ENCODE measurements at places on chromosomes 5 and 9.

GRCh38 chr5:79924936-79925893 is 65.8 kb downstream of the MTX3 start:
- DNase-seq: no peak

DNA sequence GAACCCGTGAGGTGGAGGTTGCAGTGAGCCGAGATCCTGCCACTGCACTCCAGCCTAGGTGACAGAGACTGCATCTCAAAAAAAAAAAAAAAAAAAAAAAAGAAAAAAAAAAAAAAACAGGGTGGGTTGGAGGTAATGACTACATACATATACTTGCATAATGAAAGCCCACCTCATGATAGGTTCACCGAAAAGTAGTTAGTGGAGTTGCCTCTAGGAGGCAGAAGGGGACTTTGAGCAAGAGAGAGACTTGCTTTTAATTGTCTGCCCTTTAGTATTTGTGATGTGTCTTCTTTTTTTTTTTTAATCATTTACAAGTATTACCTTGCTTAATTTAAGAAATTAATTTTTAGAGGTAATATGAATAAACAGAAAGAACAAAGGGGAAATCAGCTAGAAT is 99.8 kb downstream of the PPARGC1B start:
- no peak for DNase-seq

DNA sequence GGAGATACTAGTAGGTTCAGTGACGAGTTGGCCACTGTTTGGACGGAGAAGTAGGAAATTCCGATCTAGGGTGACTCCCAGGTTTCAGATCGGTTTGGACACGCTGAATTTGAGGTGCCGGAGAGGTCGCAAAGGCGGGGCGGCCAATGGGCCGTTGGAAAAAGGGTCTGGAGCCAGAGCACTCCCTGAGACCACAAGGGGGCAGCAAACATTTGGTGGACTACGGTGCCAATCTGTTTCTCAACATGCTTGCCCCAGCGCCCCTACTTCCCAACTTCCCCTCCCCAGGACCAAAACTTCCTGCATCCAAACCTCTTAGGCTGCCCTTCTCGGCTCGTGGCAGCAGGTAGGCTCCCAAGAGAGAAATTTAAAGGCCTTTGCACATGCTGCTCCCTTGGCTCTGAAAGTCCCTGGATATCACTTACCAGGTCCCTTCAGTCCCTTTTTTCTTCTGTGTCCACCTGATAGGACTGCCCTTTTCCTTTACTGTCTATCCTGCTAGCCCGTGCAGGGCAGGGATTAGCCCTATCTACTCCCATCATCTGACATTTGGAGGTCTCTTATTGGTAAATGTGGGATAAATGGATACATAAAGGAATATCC is 992 bp upstream of the RPP25L start:
- DNase-seq: peak; percentile 69

GRCh38 chr5:171895081-171895480 is 109.5 kb downstream of the SMIM23 start:
- DNase-seq: no peak

DNA sequence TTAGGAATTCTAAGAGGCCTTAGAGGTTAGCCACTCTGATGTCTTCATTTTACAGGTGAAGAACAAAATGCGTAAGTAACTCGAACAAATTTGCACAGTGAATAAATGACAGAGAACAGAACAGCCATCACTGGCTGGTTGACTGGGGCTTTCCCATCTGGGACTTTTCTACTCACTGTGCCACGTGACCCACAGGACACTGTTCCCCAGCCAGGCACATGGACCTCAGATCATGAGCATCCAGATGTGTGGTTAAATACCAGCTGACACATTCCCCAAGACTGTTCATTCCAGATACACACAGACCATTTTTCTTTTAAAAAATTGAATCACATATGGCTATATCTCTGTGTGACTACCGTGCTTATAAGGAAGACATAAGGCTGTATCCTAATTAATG is 25.8 kb upstream of the MED10 start:
- DNase-seq: no peak

- DNase-seq: no peak
Observed at GRCh38 chr5:179954434-179954833, 46.7 kb upstream of the TBC1D9B start.

GRCh38 chr5:43555895-43556606 is 826 bp downstream of the PAIP1 start:
- DNase-seq: no peak

- no peak for DNase-seq
Observed at GRCh38 chr5:125595095-125595494, 828.1 kb upstream of the GRAMD2B start.

- no peak for DNase-seq
Observed at GRCh38 chr5:172417983-172418630, 36.2 kb downstream of the SH3PXD2B start.

GRCh38 chr5:60263346-60263745 is 369.8 kb upstream of the PDE4D start:
- DNase-seq: no peak

- DNase-seq: no peak
Observed at GRCh38 chr9:70902692-70903131, 218.7 kb downstream of the TRPM3 start.

- DNase-seq: no peak
Observed at GRCh38 chr5:167582886-167583285, 708.6 kb upstream of the WWC1 start.

GRCh38 chr5:10729320-10730042 is 31.6 kb downstream of the DAP start:
- no peak for DNase-seq

GRCh38 chr5:139014726-139015125 is 139.6 kb upstream of the LRRTM2 start:
- DNase-seq: no peak

- no peak for DNase-seq
Observed at GRCh38 chr5:103340717-103341388, 82.3 kb downstream of the MACIR start.

DNA sequence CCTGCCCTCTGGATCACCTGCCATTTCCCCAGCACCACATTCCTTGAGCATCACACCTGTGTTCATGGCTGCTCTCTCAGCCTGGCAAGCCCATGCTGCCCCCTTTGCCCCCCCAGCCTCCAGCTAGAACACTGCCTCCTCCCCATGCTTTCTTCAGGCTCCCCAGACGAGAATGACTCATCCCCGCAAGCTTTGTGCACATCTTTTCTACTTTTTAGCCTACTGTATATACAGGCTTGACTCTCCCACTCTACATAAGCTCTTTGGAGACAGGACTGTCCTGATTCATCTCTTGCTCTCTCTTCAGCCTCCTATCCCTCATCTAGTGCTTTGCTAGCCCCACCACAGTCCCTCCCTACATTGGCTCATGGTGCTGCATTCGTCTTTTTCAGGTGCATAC is 19.9 kb upstream of the GLIPR2 start:
- DNase-seq: no peak

GRCh38 chr5:84564321-84565075 is 179.8 kb upstream of the EDIL3 start:
- no peak for DNase-seq

DNA sequence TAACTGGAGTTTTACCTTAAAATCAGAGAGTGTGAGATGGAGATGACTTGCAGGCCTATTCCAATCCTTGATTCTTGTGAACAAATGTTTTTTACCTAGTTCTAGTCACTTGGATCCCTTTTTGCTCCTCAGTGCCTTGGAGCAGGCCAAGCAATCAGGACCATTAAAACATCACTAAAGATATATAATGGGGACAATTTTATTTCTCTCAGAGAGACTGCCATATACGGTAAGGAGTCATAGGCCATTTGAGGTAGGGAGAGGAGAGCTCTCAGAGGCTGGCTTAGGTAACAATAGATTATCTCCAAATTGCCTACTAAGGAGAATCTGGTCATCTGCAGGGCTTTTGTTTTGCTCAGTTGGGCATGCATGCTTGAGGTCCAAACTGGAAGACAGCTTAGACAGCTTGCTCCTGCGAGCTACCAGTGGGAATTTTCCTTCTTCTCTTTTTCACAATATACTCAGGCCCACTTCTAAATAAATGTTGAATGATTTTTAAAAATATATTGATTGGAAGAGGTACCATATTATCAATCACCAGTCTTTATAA is 44.0 kb downstream of the FREM1 start:
- no peak for DNase-seq

- DNase-seq: no peak
Observed at GRCh38 chr9:124047251-124047672, 35.7 kb downstream of the LHX2 start.

GRCh38 chr5:181134259-181134658 is 3.3 kb upstream of the OR2V1 start:
- no peak for DNase-seq

- DNase-seq: no peak
Observed at GRCh38 chr5:133853646-133854365, 114.6 kb downstream of the C5orf15 start.

- DNase-seq: no peak
Observed at GRCh38 chr5:82593481-82593880, 315.3 kb upstream of the RPS23 start.

DNA sequence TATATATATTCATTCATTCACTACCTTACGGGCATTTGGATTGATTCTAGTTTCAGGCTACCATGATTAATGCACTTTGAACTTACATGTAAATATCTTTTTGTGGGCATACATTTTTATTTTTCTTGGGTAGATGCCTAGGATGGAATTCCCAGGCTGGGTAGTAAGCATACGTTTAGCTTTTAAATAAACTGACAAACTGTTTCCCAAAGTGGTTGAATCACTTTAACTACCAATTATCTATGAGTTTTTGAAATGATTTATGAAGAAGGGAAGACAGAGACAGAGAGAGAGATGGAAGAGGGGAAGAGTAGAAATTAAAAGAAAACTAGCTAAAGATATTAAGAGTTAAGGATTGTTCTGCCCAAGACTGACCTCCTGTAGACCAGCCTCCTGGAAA is 612.6 kb downstream of the PSAT1 start:
- DNase-seq: no peak

DNA sequence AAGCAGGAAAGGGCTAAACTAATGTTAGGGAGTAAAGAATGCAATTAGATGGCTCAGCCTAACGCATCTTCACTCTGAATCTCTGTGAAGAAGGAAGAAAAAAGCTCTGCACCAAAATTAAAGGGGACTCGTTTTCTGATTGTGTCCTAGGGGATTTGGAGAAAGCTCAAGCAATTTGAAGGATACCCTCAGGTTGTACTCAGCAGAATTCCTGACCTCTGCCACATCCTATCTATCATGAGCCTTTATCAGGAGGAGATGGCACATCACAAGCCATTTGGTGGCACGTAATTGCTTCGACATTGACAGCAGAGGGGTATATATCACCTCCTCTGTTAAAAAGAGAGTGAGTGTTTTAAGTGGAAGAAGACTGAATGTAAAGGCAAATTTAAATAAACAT is 32.2 kb upstream of the EBF1 start:
- no peak for DNase-seq

- DNase-seq: no peak
Observed at GRCh38 chr5:123976379-123977033, 464.5 kb downstream of the CSNK1G3 start.

DNA sequence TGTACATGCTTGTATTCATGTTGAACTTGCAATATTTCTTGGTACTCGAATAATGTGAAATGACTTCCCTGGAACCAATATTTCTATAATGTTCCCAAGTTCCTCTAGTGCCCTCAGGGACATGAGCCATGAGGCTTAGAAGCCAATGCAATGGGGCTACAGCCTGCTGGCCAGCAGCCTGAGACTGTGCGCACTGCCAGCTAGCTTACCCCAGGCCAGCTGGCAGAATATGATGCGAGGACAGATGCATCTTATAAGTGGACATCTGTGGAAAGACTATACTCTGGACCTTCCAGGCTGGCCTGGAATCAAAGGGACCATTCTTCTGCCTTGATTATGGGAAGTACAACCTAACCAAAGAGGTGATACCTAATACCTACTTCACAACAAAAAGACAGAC is 1862.0 kb upstream of the ACO1 start:
- no peak for DNase-seq

DNA sequence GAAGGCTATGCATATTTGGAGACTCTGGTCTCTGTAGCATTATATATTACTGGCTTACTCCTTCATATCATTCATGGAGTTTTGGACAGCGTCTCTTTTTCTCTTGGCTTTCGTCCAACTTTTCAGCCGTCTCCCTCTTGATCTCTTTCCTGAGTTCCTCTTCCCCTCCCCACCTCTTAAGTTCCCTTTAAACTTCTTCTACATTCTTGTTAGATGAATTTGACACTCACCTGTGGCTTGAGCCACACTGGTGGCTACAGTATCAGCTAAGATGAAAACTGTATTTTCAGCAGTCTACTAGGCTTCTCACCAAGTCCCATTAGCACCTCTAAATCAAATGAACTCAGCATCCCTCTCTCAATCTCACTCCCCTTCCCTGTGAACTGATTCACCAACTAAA is 128.1 kb downstream of the STARD4 start:
- no peak for DNase-seq

- no peak for DNase-seq
Observed at GRCh38 chr5:10421896-10422691, 19.6 kb upstream of the ROPN1L start.

- no peak for DNase-seq
Observed at GRCh38 chr5:5767286-5767928, 344.9 kb downstream of the ICE1 start.

GRCh38 chr5:122937914-122938313 is 92.5 kb downstream of the SNX24 start:
- DNase-seq: no peak

DNA sequence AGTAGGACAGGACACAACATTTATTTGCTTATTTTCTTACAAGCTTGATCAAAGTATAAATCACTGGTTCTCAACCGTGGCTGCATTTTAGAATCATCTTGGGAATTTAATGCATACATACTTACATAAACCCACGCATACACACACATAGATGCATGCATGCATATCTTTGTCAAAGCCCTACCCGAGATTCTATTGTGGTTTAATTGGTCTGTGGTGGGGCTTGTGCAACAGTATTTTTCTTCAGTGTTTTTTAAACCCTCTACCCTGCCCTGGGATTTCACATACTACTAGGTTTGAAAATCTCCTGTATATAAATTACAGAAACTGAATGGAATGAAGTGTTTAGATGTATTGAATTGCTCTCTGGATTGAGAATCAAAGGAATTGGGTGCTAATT is 1166.2 kb downstream of the MAT2B start:
- DNase-seq: no peak

- DNase-seq: no peak
Observed at GRCh38 chr5:7094626-7095025, 301.3 kb upstream of the ADCY2 start.

DNA sequence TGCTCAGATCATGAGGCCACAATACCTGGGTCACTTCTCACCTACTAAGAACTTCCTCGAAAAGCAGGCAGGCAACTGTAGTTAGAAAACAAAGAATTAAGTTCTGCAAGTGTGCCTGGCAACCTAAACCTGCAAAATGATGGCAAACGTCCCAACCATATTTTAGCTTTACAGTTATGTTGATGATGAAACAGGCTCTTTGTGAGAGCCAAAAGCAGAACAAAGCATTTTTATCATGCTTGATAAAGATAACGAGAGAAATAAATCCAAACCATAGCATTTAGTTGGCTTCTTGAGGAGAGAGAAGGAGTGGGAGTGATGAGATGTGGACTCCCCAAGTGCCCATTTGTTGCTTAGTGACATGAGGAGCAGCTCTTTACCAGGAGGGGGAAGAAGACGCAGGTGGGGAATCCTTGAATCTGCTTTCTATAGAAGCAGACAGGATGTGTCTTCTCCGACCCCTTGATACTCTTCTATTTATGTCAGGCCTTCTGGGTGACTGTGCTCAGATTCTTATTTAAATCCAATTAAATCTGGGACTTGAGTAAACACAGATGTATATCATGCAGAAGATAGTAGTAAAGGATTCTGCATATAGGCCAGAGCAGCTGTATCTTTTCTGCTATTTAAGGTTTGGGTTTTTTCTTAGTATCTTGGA is 221.2 kb downstream of the TMEM167A start:
- DNase-seq: no peak

Data from activated naive CD8-positive, alpha-beta T cell treated with anti-CD3 and anti-CD28 coated beads, Interleukin-2, amount 10 ng/mL, durations not matched to agents 7 days and 5 days (primary cell).